Choroid plexus epithelial cell (primary cell): ENCODE measurements at places on chromosomes 4 and X.

DNA sequence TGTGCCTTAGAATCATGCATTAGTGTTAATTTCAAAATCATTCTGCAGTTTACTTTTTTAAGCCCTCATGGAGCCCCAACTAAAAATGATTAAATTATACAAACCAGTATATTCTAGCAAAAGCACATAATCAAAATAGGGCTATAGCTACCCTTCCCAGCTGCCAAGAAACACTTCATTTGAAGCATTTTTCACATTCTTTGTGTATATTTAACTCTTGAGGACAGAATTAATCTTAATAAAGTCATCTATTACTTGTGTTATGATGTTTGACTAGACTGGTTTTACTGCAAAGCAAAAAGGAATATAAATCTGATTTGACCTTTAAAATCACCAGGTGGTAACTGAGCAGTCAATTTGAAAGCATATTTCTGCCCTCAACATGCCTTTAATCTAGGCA, 145.1 kb downstream of the PRDM5 start:
- peak; percentile 25 for DNase-seq

GRCh38 chr4:37389967-37390580, 145.5 kb downstream of the NWD2 start:
- DNase-seq: peak; percentile 67

GRCh38 chrX:154802947-154803346, 2.3 kb downstream of the MPP1 start:
- DNase-seq: no peak

DNA sequence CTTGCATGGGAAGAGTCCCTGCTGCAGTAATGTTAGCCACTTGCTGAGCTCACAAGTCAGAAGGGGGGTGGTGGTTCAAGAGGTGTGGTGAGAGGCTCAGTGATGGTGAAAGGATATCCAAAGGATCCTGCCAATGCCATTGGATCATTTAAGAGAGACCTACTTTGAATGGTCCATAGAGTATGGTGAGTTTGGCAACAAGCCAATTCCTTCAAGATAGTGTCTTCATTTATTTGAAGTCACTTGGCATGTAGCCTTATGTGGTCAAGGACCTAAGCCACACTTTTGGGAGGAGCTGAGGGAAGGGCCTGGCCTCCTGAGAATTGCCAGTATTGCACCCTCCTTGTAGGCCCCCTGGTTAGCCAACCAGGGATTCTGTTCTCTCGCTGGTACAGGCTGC, 87.9 kb downstream of the TSPAN7 start:
- no peak for DNase-seq

DNA sequence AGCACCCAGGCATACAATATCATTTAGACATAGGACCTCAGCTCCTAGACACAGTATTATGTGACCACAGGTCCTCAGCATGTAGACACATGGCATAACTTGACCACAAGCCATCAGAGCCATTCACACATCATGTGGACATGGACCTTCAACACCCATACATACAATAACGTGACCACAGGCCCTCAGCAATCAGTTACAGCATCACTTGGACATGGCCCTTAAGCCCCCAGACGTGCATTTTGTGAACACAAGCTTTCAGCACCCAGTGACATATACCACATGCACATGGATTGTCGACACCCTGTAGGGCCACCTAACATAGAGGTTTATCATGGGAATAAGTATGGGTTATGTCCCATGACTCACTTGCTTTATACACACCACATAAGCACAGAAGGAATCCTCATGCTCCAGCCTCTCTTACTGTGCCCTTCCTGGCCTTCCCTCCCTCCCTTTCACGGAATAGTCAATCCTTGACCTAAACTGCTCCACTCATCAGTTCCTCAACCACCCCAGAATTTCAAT, 1.9 kb downstream of the TSPYL2 start:
- DNase-seq: no peak

DNA sequence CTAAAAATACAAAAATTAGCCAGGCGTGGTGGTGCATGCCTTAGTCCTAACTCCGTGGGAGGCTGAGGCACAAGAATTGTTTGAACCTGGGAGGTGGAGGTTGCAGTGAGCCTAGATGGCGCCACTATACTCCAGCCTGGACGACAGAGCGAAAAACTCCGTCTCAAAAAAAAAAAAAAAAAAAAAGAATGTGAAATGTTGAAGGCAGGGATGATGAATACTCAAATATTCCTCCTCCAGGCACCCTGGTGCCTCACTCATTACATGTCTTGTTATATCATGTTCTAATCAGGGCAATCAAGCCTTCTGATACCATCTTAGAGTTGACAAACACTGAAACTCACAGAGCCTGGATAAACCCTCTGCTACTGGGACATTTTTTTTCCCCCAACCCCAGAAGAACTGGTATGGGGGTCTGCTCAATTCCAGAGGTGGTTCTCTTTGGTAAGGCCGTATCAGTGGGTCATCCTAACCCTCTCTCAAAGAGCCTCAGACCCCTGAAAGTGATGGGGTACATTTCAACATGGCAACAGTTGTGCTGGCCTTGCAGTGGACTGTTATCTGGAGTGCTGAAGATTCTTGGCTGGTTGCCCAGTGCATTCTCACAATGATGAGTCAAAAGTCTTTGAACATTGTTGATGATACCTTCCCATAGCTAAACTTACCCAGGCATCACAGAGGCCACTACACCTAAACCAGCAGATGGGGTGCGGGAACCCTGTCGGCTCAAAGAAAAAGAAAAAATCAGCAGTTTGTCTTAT, 2.4 kb upstream of the SH3KBP1 start:
- DNase-seq: peak; percentile 90

DNA sequence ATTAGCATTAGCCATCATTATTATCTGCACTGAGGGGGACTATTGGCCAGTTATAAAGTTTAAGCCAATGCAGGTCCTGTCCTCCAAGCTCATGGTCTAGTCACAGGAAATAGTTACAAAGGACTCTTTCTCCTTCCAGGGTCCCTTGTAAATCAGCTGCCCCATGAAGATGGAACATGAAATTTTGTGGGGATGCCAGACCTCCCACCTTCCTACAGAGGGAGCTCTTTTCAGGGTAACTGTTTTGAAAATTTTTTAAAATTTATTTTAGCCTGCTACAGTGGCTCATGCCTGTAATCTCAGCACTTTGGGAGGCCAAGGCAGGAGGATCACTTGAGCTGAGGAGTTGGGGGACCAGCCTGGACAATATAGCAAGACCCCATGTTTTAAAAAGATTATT, 124.4 kb upstream of the SLC34A2 start:
- no peak for DNase-seq

DNA sequence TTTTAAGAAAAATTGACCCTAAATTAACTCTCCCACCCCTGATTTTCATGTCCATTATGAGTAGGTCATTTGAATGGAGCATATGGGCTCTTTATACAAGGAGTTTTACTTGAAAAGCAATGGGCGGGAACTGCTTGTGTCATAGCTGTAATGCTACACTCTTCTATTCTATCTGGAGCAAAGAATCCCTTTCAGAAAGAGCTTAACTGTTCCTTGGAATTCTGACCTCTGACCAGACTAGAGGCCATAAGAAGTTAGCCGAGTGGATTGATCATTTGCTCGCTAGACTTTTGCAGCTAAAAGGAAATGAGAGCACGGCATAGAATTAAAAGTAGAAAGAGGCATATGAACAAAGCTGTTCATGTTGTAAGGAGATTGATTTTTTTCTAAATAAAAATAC, 79.1 kb downstream of the DOCK11 start:
- DNase-seq: no peak

- DNase-seq: no peak
These were observed 294.2 kb upstream of the FTHL17 start for GRCh38 chrX:31366041-31366440.

DNA sequence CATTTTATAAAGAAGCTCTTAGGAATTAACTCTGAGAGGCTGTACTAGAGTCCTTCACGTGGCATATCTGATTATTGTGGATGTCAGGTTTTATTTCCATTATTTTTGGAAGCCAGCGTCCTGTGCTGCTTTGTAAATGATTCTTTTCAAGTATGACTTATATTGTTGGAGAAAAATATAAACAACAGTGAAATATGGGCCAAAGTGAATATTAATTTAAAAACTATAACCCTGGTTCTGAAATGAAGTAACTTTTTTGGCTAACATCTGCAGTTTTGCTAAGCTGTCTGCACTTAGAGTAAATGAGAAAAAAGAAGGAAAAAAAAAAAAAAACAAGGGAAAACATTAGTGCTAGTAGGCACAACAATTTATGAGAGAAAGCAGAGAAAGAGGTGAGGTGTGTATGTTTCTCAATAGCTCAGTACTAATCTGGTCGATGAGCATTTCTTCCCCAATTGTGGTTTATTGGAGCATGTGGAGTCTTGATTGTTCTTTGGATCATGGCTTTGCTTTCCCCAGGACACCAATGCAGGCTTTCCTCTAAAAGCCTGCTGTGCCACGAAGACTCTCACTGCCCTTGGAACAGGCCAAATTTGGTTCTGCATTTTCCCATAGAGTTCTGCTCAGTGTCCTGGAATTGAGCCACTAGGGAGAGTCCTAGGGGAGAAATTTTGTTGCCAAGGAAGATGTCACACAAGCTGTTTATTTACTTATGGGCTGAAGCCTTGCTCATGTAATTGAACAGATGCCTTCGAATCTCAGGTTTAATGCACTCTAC, 273.3 kb downstream of the DKK2 start:
- peak; percentile 14 for DNase-seq

GRCh38 chr4:186695392-186695791, 28.3 kb downstream of the FAT1 start:
- DNase-seq: no peak

DNA sequence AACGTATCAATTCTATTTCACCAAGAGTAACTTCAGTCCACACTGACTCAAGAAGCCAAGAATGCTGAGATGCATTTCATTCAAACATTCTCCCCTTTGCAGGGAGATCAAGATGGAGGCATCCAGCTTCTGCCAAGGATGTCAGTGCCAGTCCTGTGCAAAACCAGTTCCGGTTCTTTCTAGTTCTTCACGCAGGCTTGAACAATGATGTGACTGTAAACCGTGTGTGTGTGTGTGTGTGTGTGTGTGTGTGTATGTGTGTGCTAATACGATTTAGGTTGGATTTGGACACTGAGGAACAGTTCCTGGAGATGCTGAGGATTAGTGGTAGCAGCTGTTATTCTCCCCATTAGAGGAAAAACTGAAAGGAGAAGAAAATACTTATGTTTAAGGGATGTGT, at the start of gene REELD1:
REELD1 (plus strand) TSS at position 301 of the 400 bp plus-strand sequence. CDS start 2,415 bp downstream, outside the sequence.
- no peak for DNase-seq

DNA sequence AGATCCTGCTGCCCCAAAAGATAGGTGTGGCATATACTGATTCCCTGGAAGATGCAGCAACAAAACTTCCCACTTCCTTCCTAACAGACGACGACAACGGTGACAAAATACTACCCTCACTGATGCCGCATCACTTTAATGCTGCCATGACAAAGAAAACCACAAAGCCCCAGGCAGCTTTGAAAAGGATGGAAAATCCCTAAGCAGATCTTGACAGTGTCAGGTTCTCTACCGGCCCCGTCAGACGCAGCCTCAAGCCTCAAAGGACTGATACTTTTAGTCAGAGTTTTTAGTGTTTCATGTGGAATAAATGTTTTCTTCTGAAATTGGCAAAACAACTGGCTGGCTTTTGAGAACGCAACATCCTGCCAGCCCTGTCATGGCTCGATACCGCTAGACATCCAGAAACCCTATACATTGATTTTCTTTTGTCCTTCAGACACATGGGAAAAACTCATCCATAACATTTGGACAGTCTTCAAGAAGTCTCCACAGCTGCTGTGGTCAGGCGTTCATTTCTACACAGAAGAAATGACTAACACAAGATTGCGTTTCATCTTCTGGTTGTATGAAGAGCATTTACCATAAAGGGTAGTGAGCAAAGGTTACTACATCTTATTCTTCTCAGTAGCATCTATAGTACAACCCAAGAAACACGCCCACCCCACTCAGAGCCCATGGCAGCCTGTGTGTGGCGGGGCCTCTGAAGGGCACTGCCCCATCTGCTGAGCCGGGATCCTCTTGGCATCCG, 60.1 kb downstream of the GATB start:
- DNase-seq: no peak

GRCh38 chr4:36000941-36001557, 243.3 kb downstream of the ARAP2 start:
- no peak for DNase-seq

DNA sequence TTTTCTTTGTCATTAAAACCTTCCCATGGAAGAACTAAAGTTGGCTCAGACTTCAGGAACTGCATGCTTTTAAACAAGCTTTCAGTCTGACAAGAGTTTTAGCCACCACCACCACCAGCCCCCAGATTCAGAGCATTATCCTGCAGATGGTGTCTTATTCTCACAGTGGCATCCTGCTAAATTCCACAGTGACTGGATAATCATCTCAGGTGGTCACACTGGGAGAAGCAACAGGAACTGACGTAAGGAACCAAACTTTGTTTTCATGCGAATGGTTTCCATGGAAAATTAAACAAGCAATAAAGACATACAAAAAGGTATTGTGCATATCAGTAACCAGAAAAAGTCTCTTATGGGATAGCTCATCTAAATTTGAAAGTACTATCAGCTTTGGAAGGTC, 370.7 kb downstream of the FBXW7 start:
- peak; percentile 13 for DNase-seq

DNA sequence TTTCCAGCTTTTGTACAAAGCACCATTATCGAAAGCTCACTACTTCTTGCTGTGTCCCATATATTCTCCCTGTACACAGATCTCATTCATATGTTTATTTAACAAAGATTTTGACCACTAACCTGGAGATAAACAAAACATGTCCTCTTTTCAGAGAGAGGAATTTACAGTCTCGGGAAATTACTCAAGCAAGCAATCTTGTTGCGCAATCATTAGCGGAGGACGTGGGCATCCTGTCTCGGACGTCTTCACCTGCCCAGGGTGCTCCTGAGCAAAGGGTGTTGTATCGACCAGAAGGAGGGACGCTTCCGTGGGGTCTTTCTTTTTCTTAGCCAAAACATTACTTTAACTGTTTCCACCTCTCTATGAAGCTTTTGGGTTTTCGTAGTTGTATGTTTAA, 66.5 kb upstream of the CLCN4 start:
- peak; percentile 69 for DNase-seq
